ENCODE measurements at places on chromosomes 5 and 9. TPM values are rescaled to one million over a fixed set of nuclear protein-coding genes. Genes with fewer than 3 reads are reported as not detected.

Gene PCDHGB4
- total RNA-seq = 9.9 TPM

- no peak for DNase-seq
Measured at GRCh38 chr9:134709512-134710270, 68.1 kb downstream of the COL5A1 start.

GRCh38 chr9:79049371-79049770 is 522.4 kb upstream of the TLE4 start:
- DNase-seq = no peak

Gene PCDHGC4
- 3.8 TPM for total RNA-seq

DNA sequence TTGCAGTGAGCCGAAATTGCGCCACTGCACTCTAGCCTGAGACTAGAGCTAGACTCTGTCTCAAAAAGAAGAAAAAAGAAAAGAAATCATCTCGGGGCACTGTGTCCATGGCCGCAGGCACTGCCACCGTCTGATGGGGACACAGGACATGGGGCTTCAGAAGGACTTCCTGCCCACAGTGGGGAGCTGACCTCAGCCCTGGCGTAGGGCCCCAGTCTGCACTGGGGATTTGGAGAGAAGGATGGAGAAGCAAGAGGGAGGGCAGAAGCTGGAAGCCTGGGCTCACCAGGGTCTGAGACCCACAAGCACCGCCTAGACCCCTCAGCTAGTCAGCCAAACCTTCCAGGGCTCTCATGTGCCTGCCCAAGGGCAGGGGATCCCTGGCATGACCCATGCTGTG is 4.1 kb upstream of the SARDH start:
- no peak for DNase-seq

Gene QRFP
- total RNA-seq = not detected

Gene PALM2AKAP2
- total RNA-seq = 0.62 TPM

- DNase-seq = no peak
Measured at GRCh38 chr9:6126377-6126776, 89.2 kb upstream of the IL33 start.

GRCh38 chr5:96067894-96068614 is 106.4 kb upstream of the ELL2 start:
- DNase-seq = peak; percentile 16

GRCh38 chr5:36679221-36679989 is 73.0 kb downstream of the SLC1A3 start:
- DNase-seq = no peak

DNA sequence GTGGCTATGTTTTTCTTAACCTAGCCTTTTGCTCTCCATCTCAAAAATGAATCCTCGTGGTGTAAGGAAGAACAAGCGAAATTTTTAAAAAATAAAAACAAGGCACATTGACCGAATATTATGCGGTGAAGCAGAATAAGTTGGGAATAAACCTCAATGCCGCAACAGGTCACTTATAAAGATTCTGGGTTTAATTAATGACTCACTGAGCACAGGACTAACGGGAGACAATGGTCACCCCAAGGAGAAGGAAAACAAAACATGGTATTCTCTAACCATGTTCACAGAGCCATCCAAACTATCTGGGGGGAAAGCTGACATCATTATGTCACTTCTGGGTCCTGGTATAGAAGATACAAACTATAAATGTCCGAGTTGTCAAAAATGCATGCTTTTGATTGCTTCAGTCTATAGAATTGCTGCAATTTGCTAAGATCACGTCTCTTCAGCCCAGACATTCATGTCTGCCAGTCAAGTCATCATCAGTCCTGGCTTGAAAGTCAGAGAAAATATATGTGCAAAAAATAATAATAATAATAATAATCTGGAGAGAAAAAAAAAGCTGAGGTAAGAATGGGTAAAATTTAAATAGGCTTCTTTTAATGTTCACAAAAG is 280.6 kb downstream of the NR2F1-AS1 start:
- DNase-seq = no peak

- peak; percentile 65 for DNase-seq
Measured at GRCh38 chr5:59188419-59189225, 605.7 kb downstream of the RAB3C start.

DNA sequence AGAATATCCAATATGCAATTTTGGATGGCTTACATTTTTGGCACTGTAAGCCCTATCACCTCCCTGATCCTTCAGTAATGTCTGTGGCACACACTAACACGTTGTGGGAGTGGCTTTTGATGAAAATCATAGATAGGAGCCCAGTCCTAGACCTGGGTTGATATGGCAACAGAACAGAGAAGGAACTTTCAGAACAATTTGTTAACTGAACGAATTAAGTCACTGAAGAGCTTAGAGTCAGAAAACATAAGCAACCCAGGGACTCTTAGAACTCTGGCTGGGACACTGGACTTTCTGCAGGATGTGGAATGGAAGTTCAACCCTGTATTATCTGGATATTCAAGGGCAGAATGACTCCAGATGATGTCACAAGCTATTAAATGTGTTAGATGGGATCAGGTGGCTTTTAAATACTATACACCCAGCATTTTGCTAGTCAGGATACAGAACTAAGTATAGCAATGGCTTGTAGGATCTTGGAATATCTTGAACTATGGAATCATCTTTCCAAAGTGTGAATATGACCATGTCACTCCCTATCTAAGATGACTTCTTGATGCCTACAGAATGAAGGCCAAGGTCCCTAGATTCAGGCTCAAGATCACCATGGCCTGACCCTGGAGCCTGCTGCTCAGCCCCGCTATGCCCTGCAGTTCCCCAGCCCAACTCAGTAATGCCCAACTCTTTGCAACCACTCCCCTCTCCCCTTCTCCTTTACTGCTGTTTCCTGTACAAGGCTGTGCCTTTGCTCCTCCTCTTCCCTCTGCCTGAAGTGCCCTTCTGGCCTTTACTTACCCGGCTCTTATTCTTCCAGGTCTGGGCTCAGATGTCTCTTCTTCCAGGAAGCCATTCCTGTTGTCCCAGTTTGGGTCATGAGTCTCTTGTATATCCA is 42.8 kb downstream of the VLDLR start:
- DNase-seq = no peak

Gene RLN1
- total RNA-seq = 1.1 TPM

Gene PCDHGA1
- total RNA-seq = 0.64 TPM

Gene ARSI
- total RNA-seq = 1.6 TPM

Gene ZFP2
- total RNA-seq = 4.5 TPM

DNA sequence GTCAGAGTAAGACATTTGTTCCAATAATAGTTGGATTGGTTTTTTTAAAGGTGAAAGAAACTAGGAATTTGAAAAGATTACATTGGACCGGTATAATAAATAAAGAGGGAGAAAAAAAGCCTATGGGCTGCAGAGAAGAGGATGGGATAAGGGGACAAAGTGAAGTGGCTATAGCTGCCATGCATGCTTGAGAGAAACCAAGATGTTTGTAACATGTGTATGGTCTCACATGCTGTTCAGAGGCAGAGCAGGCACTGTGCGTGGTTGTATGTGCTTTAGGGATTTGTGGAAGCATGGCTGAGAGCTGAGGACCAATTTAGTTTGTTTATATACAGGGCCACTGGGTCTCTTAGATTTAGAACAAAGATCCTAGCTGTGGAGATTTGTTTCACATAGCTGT is 32.7 kb downstream of the LNPEP start:
- no peak for DNase-seq

Gene CD72
- total RNA-seq = 3.2 TPM

- DNase-seq = no peak
Measured at GRCh38 chr5:122775550-122776542, 966 bp downstream of the SNX2 start.

DNA sequence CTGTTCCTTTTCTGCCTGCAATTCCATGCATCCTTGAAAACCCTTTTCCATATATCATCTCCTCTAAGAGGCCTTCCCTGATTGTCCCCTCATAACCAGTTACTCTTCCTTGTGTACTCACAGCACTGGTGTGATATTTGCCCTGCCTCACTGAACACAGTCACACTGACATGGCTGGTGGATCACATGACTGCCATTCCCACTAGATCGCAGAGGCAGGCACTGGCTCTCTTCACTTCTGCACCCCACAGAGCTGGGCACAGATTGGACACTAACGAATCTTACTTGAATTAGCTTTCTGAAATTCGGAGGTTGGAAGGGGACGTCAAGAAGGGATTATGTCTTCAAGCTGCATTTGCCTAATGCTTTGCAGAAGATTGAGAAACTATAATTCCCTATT is 208.0 kb downstream of the PAPPA start:
- no peak for DNase-seq

- DNase-seq = no peak
Measured at GRCh38 chr5:113000466-113000865, 23.9 kb downstream of the DCP2 start.

Gene PCDHB9
- 4.2 TPM for total RNA-seq

- DNase-seq = no peak
Measured at GRCh38 chr9:113538701-113539430, 75.3 kb downstream of the RGS3 start.

DNA sequence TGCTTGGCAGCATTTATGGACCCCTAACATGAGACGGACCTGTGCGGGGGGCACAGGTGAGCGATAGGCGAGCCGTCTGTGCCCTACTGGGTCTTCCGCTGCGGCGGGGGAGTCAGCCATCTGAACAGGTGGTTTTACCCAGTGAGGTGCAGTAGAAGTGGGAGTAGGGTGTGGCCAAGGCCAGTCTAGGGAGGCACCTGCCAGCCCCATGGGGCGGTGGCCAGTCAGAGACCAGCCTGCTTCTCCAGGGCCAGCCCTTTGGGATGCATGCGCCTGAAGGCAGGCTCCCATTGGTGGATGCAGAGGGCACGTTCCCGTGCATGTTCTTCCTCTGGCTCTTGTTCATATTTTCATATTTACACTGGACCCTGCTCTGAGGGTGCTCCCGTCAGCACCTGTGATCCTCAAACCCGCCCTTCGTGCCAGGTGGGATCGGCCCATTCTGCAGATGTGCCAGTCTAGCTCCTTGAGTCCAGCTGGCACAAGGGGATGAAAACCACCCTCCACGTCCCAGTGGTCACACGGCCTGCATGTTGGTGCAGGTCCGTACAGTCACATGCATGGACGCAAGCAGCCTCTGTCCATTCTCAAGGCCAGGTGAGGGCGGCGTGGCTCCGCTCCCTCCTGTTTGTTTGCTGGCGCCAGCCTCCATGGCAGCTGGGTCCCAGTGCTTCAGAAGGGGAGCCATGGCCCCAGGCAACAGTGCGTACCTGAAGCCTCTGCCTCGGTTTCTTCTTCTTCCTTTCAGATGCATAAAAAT is 9.0 kb downstream of the COL5A1 start:
- DNase-seq = no peak

Gene C9
- not detected for total RNA-seq

Gene OR1Q1
- total RNA-seq = not detected

Gene TRIM36
- total RNA-seq = 37.3 TPM

GRCh38 chr5:95410279-95410678 is 19.1 kb downstream of the FAM81B start:
- no peak for DNase-seq

GRCh38 chr9:105338308-105338707 is 93.9 kb downstream of the SLC44A1 start:
- DNase-seq = no peak

DNA sequence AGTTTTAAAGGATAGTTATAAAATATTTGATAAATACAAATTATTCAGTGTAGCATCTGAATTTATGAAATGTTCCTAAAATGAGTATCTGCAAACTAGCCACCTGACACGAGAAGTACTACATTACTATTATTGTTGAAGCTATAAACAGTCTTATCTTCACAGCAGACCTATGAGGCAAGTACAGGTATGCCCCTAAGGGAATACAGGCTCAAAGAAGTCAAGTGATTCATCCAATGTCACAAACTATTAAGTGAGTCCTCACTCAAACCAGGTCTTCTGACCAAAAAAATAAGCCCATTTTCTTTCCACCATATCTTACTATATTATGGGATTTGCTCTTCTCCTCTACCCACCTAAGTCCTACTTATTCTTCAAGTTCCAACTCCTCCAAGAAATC is 28.7 kb downstream of the STRBP start:
- DNase-seq = no peak

DNA sequence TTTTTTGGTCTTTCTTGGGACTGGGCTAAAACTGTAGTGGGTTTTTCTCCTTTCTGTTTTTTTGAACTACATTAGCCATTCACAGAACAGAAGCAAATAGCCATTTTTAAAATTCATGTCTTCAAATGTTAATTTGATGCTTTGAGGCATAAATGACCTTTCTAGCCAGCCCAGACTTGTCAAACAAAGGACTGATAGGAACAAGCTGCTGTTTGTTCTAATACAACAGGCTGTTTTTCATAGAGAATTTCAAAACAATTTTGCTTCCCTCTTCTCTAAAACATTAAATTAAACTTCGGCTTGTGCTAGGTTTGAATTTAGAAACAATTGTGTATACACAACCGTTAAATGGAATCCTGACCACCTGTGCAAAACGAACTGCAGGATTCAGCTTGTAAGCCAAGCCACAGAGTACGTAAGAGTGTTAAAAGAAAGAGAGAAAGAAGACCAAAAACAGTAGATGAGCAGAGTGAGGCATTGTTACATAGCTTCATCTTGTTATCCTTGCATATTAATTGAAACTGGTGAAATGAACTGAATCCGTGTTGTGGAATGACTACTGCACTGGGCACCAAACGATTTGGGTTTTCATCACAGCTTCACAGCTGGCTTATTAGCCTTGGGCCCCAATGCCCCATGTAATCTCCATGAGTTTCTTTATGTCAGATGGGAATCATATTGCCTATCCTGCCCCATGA is 100.0 kb downstream of the ZSWIM6 start:
- DNase-seq = no peak

Gene STPG3
- 4.2 TPM for total RNA-seq

- no peak for DNase-seq
Measured at GRCh38 chr5:79120221-79120620, 8.6 kb downstream of the BHMT start.

DNA sequence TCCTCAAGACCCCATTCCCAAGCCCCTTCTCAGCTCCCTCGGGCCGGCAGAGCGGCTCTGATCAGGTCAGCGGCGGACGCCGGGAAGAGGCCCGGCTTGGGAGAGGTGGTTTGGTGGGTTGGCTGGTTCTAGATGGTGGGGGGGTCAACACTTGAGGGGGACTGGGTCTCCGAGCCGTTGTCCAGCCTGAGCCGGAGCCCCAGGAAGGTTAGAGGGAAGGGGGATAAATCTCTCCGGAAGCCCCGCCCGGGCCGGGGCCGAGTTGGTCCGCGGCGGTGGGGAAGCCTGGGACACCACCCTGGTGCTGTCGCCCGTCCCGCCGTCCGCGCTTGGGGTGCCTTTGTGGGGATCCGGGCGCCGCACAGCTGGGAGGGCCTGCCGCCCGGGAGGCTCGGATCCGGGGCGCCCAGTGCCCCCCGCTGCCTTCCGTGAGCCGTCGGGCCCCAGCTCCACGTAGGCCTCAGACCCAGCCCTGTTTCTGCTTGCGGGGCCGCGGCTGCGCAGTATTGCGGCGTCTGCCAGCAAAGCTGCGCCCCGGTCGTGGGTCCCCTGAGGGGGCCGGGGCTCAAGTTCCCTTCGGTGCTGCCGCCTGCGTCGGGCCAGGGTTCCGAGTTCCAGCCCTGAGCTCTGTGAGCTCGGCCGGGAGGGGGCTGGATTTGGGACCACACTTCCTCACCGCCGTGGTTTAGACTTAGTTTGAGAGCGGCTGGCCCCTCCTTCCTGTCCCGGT is 542 bp upstream of the TRIM52 start:
- peak; percentile 62 for DNase-seq

Gene LCN12
- 13.7 TPM for total RNA-seq

DNA sequence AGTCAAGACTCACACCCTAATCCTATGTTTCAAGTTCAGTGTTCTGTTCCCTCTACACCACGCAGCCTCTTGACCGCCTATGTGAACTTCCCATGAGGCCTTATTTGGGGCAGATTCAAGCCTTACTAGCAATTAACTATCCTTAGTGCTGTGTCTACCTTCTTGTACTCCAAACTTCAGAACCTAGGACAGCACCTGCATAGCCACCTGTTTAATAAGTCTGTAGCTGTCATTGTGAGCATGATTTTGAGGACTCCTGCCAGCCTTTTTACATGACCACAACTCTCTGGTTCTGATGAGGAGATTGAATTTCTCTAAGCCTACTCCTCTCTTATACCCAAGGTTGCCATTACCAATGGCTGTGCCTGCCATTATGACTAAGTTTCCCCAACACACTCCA is 50.8 kb upstream of the PCSK1 start:
- no peak for DNase-seq
